ENCODE measurements at places on chromosomes 16 and 17.

- no peak for DNase-seq
These were observed 6.5 kb downstream of the NFATC3 start for GRCh38 chr16:68091380-68092261.

GRCh38 chr16:73026754-73027684 is 20.9 kb downstream of the ZFHX3 start:
- no peak for DNase-seq

- no peak for DNase-seq
These were observed 1.2 kb downstream of the CYBC1 start for GRCh38 chr17:82449131-82449882.

GRCh38 chr16:84044118-84044488 is 1.5 kb upstream of the SLC38A8 start:
- DNase-seq: no peak
